ENCODE measurements at places on chromosomes 2 and 18.

GRCh38 chr2:46872902-46873603 lies 42.6 kb downstream of the MCFD2 start:
- DNase-seq, result no peak

DNA sequence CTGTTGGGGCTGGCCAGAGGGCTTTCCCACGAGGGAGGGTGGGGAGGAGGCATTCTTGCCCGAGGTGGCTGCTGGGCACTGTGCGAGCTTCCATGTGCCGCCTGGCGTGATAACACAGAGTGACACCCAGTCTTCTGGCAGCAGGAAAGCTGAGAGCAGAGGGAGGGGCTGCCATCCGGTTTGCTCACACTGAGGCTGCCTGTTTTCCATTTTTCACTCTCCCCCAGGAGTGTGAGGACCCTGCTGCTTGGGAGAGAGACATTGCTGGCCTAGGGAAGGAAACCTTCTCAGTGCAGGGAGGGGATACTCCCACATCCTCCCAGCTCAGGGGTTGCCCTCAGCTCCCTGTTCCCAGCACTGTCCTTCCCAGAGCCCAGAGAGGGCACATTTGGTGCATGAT lies 73.1 kb downstream of the INHBB start:
- DNase-seq, result no peak

GRCh38 chr2:36556842-36557241 lies 41.1 kb downstream of the FEZ2 start:
- DNase-seq, result no peak

DNA sequence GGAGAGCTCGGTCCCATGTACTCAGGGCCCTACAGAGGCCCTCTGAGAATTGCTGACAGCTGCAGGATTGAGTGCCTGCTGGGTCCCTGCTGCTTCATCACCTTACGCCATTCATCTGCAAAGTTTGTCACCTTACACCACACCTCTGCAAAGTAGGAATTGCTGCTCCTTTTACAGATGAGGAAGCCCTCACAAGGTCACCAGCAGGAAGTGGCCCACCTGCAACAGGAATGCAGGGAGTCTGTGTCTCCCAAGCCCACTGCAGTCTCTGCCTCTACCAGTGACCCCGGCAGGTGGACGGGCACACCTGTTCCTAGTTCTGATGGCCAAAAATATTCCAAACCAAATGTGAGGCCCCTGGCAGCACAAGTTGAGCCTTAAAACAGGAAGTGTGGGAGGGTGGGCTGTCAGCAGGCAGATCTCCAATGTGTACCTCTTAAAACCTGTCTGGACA lies 441.4 kb downstream of the NBAS start:
- no peak for DNase-seq

DNA sequence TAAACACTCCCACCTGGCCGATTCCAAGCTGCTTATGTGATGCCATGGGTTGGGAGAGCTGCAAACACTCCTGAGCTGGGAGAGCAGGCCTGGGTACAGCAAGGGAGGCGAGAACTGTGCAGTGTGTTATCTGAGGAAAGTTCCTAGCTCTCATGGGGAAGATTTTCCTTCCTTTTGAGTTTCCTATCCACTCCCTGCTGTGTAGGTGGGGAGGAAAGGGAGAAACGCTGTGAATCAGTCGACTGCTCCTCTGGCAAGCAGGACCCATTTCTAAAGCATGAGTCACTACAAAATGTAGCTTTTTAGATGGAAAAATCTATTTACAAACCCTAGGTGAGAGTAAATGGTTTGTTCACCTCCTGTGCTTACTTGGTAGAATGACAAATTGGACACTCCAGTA lies 80.4 kb downstream of the SH3RF3 start:
- no peak for DNase-seq

GRCh38 chr18:35466334-35466733 lies 31.4 kb downstream of the INO80C start:
- no peak for DNase-seq

All from NCI-H82 (cell line).